ENCODE measurements at places on chromosomes 12 and 14.

- no peak for DNase-seq
Measured at GRCh38 chr14:71319666-71320065, 412.4 kb downstream of the PCNX1 start.

DNA sequence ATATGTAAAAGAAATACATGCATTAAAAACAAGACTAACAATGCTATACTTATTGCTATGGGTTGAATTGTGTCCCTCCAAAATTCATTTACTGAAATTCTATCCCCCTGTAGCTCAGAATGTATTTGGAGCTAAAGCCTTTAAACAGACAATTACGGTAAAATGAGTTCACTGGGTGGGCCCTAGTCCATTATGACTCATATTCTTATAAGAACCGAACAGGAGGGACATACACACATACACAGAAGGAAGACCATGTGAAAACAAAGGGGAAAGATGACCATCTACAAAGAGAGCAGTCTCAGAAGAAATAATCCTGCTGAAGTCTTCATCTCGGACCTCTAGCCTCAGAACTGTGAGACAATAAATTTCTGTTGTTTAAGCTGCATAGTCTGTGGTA, 77.1 kb upstream of the ANKS1B start:
- DNase-seq: no peak

DNA sequence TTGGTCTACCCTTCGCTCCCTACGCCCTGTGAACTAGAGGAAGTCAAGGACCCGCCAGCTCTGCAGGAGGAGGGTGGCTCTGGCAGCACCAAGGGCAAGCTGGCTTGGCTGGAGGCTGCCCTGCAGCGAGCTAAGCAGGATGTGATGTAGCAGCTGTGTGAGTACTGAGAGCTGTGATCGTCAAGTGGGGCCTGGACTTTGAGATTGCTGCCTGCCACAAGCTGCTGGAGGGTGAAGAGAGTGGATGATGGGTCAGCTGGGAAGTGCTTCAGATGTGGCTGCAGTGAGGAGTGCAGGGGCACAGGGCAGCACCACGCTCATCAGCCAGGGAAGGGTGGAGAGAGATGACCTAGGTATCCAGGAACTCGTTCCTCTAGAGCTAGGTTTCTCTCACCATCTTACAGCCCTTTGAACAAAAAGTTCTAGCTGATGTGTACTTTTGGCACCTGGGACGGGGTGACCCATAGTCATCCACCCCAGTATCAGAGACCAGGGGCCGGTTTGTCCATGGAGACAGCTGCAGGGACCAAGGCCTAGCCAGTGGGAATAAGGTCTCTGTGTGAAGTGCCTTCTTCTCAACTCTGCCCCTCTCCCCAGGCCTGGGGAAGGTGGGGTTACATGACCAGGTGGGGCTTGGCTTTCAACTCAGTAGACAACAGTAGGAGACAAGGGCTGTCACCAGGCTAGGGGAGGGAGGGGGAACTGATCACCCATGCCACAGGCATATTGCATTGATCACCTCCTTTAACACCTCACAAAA, 3.2 kb downstream of the KRT86 start:
- DNase-seq: no peak

GRCh38 chr12:41881891-41882805, 262.5 kb downstream of the GXYLT1 start:
- no peak for DNase-seq

- peak; percentile 94 for DNase-seq
Measured at GRCh38 chr14:76152333-76152681, 585 bp downstream of the GPATCH2L start.

GRCh38 chr12:108120863-108121165, 8.3 kb upstream of the WSCD2 start:
- DNase-seq: no peak

DNA sequence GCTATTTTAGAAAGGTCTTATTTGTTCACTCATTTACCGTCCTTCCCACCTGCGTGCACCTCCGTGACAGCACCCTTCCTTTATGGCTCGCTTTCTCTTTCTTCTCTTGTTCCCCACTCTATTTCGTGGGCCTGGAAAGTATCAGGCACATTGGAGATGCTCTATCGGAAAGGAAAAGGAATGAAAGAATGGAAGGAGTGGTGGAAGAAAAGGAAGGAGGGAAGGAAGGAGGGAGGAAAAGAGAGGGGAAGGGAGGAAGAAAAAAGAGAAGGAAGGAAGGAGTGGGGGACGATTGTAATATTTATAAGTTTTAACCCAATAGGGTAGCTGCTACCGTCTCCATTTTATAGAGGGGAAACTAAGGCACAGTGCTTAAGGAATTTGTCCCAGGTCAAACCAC, 363.4 kb downstream of the CACNA1C start:
- DNase-seq: no peak

- DNase-seq: no peak
Measured at GRCh38 chr12:62484233-62484632, 17.6 kb downstream of the MON2 start.

- DNase-seq: no peak
Measured at GRCh38 chr12:39752482-39753137, 133.0 kb upstream of the ABCD2 start.

- no peak for DNase-seq
Measured at GRCh38 chr14:72889366-72889765, 4.5 kb downstream of the DPF3 start.

DNA sequence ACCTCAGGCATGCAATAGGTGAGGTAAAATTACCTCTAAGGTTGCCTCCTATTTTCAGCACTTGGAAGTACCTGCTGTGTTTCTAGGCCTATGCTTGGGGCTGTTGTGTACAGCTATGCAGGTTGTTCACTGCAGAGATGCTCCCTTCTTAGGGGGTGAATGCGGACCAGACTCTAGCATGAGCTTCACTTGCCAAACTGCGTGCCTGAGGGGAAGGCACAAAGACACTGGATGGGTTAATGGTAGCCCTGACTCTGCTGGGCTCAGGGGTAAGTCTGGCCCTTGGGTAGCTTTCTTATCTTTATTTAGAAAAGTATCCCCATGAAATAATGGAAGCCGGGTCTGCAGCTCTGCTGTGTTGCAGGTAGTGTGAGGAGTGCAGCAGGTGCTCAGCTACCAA, 35.7 kb downstream of the B4GALNT3 start:
- no peak for DNase-seq

DNA sequence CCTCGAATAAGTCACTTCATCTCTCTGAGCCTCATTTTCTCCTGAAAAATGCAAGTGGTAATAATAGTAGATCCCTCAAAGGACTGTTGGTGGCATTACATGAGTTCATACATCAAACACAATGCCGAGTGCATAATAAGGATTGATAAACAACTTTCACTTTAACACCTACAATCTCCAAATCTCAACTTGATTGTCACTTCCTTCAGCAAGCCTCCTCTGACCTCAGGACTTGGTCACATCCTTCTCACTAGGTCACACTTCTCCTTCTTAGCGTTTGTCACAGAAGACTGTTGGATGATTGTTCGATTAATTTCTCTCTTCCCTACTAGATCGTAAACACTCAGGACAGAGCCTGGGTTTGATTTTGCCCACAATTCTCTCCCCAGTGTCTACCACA, 7.9 kb upstream of the PRKAB1 start:
- DNase-seq: peak; percentile 45

DNA sequence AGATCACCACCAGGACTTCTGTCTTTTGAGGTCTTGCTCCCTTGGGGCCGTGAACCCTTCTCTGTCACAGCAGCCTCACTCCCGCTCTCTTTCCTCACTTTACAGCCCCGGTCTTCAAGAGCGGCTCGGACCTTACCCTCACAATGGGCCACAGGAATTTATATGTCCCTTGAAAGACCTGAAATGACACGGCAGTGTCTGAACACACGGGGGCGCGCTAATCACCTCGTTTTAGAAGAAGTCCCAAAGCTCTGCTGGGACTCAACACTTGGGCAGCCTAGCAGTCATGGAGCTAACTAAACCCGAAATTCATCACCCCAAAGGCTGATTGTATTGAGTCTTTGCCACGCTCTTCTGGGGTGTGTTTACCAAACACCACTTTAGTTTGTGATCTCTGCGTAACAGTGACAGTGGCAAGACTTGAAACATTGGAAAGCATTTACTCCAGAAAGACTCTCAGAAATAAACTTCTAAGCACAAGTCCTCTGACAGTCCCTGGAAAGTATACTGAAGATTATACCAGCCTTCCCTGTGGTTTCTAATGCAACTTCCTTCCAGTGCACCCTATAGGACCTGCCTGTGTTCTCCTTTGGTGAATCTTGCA, 29.0 kb downstream of the SERPINA11 start:
- DNase-seq: peak; percentile 76

Data from suppressor macrophage (primary cell).